ENCODE measurements at places on chromosomes 1 and 21.

DNA sequence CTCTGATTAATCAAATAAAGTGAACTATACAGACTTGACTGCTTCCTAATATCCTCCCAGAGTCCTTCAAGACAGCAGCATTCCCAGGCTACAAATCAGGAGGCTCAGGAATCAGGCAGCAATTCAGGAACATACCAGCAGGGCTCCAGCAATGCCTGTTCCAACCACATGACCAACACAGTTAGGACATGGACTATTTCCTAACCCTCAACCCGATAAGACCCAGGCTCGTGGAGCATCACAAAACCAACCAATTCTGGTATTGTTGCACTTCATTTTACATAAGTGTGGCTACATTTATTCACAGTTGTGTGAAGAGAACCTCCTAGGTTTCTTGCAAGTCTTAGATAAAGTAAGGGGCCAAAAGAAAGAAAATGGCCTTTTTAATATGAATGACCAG, 546.2 kb upstream of the ADGRL2 start:
- no peak for DNase-seq

DNA sequence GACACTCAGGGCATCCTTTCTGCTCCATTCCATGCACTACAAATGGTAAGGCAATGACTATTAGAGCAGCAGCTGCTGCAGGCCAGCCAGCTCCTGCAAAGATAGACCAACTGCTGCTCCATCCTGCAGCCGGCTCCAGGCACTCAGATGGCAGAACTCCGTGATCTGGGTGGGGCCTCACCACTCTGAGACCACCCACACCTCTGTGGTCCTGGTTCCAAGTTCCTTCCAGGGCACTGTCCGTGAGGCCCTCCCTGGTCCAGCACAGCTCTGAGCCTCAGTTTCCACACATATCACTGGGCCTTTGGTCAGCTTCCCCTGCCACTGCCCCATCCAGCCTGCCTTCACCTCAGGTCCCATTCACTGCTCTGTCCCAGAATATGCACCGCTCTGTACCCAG, 114.7 kb downstream of the DMRTB1 start:
- no peak for DNase-seq

DNA sequence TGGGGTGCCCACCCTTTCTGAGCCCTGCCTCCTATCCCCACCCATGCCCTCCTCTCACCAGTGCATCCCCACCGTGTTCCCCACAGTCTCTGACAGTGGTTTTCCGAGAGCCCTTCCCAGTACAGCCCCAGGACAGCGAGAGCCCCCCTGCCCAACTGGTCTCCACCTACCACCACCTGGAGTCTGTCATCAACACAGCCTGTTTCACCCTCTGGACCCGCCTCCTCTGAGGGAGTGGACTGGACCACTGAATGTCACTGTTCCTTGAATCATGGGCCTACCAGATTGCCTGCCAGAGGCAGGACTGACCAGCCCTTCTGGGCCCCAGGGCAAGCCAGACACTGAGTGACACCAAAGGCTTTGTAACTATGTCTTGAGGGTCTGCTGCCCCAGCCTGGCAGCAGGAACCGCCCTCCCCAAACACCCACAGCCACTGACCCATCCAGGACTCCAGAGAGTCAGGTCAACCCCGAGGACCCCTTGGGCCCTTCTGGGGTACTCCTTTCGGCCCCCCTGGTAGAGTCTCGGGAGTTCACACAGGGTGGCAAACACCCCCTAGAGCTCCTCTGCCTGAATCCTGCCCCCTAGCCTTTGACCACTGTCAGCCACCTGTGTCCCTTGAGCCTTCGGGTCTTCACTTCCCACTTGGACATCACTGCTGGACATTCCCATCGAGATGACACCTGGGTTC, 3.3 kb downstream of the HYI start:
- no peak for DNase-seq

- DNase-seq: no peak
Measured at GRCh38 chr1:18881642-18882431, 20.5 kb downstream of the ALDH4A1 start.

- DNase-seq: peak; percentile 72
Measured at GRCh38 chr1:198417039-198417438, 123.4 kb downstream of the ATP6V1G3 start.

GRCh38 chr21:16900685-16901084, 612.2 kb upstream of the CXADR start:
- no peak for DNase-seq

- DNase-seq: peak; percentile 35
Measured at GRCh38 chr1:3858231-3858981, 1.1 kb downstream of the DFFB start.

DNA sequence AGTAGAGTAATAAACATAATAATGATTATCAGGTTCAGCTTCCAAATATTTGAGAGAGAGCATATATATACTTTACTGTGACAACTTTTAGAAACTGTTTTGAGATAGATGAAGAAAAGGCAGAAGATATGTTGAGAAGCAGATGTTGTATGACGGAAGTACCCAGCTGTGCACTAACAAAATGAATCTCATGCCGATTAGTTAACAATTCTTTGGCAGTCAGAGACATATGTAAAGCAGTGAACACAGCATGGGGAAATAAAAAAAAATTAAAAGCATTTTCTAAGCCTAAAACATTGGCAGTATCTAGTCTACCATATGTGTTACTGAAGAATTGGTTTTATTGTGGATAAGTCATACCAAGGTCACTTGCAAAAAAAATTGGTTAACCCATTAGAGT, 51.8 kb downstream of the MAGI3 start:
- no peak for DNase-seq

DNA sequence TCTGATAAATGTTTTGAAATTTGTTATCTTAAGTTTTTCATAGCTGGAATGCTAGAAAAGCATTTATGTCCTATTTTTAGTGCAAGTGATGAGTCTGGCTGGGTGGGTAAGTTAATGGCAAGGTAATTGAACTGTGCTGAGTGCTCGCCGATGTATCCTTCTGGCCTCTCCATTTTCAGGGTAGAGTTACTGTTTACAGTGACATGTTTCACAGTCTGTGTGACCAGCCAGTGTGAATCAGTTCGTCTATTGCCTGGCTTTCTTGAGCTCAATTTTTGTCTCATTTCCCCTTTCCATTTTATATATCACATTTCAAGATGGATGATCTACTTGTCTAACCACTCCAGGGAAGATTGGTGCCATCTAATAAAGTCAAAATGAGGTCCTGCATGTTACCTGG, 44.1 kb downstream of the ITSN1 start:
- no peak for DNase-seq

DNA sequence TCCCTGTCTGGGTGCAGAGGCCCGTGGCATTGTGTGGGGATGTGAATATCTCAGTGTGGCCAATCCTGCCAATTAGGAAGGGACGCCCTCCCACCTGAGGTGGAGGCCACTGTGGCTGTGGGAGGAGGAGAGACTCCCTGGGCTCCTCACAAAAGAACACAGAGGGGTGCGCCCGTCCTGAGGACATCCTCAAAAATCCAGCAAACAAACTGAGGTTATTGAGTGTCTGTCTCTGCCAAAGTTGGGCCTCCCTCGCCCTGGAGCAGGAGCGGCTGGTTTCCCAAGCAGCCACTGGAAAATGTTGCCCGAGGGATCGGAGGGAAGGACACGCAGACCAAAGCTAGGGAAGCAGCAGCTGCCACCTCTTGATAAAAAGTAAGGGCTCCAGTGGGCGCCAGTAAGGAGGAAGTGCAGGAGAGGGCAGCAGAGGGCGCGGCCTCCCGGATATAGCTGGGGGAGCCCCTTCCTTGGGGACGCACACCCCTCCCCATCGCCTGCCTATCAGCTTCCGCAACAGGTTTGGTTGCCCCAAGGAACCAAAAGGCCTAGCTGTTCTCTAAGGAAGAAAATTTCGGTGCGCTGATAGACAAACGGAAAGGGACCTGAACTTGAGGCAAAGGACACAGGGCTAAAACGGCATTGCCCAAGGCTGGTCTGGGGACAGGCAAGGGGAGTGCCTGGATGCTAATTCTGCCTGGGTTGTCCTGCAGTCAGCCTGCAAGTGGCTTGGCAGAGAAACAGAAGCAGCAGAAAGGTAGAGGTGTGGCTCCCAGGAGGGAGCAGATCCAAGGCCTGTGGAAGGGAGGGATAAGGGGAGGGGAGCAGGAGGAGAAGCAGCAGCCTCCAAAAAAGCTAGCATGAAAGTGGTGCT, 1.7 kb upstream of the GRIK3 start:
- DNase-seq: no peak

DNA sequence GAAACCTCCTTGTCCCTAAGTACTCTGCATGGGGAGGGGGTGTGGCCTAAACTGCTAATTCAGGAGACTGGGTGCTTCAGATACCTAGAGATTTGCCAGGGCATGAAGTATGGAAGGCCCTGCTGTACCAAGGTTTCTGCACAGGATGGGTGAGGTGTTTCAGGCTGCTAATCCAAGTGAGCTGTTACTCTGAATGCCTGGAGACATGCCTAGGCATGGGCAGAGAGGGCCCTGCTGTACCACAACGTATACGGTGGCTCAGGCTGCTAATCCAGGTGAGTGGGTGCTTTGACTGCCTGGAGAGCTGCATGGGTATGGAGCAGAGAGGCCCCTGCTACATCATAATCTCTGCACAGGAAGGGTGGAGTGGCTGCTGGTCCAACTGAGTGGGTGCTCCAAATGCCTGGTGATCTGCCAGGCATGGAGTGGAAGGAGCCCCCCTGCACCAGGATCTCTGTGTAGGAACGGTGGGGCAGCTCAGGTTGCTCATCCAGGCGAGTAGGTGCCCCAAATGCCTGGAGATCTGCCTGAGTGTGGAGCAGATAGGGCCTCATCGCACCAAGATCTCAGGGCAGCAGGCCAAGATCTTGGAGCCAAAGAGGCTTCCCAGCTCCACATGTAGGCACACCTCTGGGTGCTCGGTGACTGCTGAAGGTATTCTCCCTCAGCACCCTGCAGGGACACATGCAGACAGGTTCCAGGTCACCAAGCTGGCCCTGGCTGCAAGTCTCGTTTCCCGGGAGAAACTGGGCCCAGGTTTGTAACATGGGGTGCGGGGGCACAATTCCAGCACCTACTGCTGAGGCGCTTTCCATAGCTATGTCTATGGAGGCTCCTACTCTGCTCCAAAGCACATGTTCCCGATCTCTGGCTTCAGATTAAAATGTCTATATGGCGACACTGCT, 252.5 kb upstream of the PLXNA2 start:
- DNase-seq: no peak

GRCh38 chr21:42411891-42412635, 8.4 kb downstream of the UBASH3A start:
- DNase-seq: no peak

DNA sequence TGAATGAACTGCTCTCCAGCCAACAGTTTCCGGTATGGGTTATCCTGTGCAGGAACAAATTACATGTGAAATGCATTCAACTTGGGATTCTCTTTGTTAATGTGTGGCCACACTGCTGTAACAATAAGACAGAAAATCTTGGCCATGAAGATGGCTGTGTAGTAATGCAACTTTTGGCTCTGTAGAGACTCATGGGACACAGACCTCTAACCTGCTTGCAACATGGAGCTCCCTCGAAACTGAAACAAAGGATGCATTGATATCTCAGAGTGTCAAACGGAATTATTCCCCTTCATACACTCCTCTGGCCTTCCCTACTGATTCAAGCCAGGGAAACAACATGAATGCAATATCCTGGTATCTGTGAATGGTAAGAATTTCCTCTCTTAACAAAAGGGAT, 559.3 kb upstream of the ZRANB2 start:
- no peak for DNase-seq

DNA sequence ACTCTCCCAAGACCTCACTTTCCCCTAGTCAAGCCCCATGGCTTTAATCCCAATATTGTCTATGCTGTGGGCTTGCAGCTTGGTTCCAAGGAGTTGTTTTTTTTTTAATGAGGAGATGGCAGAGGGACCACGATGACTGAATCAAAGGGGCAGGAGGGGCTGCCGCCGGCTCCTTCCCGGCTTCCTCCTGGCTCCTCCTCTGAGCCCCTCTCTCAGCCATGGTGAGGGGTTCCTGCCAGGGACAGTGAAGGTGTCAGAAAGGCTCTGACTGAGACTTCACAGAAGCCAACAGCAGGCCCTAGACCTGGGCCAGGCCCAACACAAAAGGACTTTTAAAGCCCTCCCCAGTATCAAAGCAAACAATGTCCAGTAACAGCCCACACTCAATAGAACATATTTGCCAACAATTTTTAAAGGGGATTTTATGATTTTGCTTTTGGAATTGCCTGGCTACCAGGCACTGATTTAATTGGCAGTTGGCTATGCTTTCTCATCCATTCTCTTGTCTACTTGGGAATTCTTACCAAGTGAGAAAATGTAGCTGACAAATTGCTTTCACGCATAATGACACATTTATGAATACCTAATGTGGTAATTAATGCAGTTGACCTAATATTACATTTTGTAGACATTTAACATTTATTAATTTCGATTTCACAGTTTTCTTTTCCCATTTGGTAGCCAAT, 54.2 kb downstream of the FBXO2 start:
- DNase-seq: no peak

DNA sequence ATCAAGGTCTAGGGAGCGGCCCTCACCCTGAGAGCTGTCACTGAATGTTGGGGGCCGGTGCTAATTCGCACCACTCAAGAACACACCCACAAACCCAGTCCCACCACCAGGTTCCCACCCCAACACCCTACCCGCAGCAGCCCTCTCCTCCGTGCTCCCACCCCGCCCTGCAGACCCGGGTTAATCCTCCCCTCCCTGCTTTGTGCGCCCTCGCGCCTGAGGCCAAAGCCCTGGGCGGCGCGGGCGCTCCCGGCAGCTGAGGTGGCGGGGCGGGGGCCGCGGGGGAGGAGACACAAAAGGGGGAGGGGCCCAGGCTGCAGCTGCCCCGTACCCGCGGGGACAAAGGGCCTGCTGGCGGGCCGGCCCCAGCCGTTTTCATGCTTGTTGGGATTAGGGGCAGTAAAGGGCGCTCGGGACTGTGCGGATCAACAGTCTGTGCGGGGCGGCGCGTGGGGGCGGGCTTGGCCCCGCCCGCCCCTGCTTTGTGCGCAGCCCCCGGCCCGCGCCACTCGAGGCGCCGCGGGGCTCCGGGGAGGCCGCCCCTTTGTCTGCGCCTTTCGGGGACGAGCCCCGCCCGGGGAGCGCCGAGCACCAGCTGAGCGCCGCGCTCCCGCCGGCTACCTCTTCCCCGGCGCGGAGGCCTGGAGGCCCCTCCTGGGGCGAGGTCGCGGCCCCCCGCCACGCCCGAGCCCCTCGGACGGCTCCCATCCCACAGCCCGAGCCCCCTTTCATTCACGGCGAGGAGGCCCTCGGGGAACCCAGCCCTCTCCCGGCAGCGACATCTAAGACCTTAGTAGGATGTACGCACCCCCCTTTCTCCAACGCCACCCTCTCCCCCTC, 10.9 kb downstream of the C1orf216 start:
- DNase-seq: no peak

- no peak for DNase-seq
Measured at GRCh38 chr1:186943891-186944686, 115.3 kb downstream of the PLA2G4A start.

DNA sequence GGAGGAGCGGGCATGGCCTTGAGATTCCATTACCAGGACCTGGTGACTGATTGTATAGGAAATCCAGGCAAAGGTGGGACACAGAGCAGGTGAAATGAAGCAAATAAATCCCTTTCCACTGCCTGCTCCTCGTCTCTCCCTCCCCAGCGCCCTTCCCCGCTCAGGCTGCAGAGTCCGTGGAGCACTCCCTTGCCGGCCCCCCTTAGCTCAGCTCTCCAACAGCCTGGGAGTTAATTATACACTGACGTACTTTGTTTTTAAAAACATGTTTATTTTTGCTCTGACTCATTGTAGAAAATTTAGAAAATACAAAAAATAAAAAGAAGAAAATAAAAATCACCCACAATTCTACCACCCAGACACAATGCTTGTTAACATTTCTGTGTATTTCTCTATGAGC, 61.7 kb downstream of the LGR6 start:
- DNase-seq: no peak

All from AG10803 (cell line).